ENCODE measurements at places on chromosomes 13 and 19.

DNA sequence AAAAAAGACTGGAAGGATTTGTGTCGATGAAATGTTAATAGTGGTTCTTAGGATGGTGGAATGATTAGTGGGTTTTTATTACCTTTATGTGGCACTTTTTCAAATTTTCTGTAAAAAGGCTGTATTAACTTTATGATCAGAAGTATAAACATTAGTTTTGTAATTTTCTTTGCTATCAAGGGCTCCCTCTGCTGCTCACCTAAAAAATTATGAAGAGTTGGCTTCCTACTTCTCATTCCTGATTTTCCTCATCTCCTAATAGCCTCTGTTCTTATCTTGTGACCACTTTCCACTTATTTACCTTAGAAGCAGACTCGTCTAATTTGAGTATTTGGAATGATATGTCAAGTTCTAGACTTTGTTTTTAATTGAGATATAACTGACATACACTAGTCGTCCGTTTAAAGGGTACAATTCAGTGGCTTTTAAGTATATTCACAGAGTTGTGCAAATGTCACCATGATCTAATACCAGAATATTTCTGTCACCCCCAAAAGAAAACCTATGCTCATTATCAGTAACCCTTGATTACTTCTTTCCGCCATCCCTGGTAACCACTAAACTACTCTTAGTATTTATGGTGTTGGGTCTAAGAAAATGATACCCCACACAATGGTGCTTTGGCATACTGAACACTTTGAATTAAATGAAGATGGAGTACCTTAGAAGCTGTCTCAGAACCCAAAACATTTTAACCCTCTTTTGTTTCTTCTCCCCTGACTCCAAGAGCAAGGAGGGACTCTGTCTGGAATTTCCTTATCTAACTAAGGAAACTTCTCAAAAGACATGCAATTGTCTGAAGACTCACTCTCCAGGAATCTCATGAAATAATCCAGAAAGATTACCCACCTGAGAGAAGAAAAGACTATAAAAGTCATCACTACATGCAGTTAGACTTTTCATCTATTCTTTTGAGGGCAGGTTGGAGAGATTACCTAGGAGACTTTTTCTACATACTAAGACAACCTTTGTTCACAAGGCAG, 311.3 kb downstream of the DLEU7 start:
- no peak for DNase-seq

- no peak for DNase-seq
Observed at GRCh38 chr13:27449081-27449603, 1.2 kb downstream of the MTIF3 start.

- no peak for DNase-seq
Observed at GRCh38 chr19:40055832-40056504, at the start of gene ZNF780B. TSS of gene ZNF780B (minus strand) at chr19:40056231. CDS start at chr19:40050332, 5,899 bp downstream.

DNA sequence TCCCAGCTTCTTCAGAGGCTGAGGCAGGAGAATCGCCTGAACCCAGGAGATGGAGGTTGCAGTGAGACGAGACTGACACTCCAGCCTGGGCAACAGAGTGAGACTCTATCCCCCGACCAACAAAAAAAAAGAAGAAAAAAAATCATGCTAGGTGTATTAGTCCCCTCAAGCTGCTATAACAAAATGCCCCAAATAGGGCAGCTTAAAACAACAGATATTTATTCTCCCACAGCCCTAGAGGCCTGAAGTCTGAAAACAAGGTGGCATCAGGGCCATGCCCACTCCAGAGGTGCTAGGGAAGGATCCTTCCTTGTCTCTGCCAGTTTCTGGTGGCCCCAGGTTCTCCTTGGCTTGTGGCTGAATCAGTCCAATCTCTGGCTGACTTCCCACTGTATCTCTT, 8.6 kb upstream of the EHD2 start:
- no peak for DNase-seq
